ENCODE measurements at places on chromosomes 12 and 14.

DNA sequence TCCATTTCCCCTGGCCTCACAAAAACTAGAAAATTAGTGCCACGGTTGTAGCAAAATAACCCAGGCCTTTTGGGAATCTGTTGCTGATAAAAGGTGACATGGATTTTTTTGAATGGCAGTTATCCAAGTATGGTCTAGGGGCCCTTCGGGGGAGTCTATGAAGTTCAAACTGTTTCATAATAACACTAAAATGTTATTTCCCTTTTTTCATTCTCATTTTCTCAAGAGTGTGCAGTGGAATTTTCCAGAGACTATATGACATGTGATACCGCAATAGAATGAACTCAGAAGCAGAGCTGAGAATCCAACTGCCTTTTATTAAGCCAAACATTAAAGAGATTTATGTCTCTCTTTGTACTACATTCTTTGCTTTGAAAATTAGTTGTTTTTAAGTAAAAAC lies 26.9 kb downstream of the GSTZ1 start:
- DNase-seq, result no peak

GRCh38 chr12:131280426-131280825 lies 326.7 kb downstream of the ADGRD1 start:
- no peak for DNase-seq

GRCh38 chr14:47065326-47065725 lies 413.7 kb upstream of the RPL10L start:
- DNase-seq, result no peak

DNA sequence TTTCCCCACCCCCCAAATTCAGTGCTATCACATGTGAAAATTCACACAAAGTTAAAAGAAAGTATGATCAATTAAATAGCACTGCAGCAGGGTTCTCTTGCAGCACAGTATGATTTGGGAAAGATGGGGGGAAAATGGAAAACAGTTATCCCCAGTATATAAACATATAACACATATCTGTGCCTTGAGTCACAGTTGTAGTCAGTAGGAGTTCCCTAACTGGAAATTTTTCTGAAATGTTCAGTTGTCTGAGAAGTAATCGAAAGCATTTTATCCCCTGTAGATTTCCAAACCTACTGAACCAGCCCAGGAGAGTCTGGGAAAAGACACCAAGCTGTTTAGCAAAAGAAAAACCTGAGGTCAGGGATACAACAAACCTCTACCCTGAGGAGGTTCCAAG lies 47.0 kb downstream of the C12orf50 start:
- DNase-seq, result no peak

DNA sequence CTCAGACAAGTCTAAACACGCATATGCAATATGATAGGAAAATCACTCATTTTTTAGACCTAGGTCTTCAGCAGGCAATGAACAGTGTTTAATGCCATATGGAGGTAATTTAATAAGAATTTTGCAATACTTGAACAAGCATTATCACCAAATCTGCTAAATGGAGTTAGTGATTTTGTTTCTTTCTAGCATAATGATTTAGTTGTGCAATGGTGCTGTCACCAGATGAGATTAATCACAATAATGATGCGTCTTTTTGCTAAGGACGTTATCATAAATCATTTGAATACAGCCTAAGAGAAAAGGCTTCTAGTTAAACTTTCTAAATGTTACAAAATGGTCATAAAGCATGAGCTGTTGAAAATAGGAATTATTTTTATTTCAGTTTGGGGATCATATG lies 170.0 kb upstream of the SLC16A7 start:
- no peak for DNase-seq
